ELF-1 (cell line): ENCODE measurements at places on chromosomes 13 and 19.

DNA sequence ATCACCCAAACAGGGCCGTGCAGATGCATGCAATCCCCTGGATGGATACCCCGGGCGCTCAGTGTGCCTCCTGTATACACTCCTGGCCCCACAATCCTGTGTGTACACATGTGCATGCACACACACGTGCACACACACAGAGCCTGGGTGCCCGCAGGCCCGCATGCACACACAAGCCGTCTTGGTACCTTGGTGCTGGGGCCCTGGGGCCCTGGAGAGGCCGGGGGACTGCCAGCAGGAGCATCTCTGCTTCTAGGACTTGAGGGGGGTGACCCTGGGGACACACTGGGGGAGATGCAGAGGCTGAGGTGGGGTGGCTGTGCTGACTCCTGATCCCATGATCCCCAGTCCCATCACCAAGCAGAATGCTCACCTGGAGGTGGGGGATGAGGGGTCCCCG is 15.6 kb upstream of the EPOR start:
- no peak for DNase-seq

DNA sequence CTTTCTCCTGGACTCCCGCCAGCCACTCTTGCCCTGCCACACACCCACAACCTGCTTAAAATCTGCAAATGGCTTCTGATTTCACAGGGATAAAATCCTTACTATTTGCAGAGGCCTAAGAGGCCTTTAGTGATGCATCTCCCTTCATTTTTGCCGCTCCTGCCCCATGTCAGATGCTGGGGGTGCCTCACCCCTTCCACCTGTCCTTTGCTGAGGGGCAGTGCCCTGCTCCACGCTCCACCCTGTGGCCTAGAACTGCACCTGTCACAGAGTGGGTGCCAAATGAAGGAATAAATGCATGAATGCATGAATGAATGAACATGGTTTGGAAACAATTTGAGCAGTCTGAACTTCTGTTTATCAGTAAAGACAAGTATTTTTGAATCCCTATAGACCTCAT is 34.1 kb upstream of the UQCRFS1 start:
- no peak for DNase-seq

DNA sequence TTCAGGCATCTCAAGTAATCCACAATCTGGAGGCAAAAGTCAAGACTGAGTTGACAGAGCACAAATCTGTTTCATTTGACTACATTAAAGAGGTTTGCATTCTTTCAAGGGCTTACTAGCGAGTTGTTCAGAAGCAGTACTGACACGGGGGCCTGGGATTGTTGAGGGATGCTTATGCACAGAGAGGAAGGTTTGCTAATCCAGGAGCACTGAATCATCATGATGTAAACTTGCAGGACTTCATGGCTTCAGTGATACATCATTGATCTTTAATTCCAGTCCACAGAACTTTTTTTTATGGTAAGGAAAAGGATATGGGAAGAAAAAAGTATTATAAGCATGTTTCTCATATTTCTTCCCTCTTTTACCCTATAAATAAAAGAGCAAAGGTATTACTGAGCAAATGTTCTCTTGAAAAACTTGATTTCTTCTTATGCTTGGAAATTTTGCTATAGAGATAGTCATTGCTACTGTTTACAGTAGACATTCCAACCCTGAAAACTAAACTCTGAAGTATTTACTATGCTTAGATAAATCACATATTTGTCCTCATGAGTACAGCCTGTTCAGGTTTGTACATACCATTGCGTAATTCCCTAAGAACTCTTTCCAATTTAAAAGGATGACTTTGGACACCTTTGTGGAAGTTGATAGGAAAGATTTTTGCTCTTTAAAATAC is 65.8 kb upstream of the KPNA3 start:
- DNase-seq: peak; percentile 35

- DNase-seq: peak; percentile 84
Measured at GRCh38 chr19:43501661-43502418, 2.7 kb downstream of the PHLDB3 start.

DNA sequence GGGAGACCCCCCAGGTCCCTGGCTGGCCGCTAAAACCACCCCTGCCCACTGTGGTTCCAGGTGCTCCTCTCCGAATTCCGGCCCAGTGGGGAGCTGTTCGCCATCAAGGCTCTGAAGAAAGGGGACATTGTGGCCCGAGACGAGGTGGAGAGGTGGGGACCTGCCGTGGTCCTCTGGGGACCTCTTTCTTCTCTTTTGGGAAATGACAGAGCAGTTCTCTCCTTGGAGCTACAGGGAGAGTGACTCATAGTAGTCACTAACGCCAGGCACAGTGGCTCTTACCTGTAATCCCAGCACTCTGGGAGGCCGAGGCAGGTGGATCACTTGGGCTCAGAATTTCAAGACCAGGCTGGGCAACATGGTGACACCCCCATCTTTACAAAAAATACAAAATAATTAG is 7.3 kb downstream of the PTGER1 start:
- peak; percentile 25 for DNase-seq

DNA sequence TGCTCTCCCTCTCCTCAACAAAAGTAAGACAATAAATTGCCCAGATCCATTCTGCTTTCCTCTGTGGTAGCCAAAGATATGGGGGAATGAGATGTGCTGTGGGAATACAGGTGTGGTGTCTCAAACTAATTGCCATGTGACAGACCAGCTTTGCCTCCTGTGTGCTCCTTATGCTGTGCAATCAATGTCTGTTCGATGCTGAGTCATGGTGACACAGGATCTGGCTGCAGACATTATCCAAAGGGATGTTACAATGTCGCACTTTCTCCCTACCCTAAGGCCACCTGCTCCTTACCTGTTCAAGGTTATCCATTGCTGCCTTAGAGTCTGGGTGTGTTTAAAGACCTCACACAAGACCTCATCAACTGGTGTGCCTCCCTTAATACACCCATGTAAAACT is 32.5 kb downstream of the FGF14 start:
- DNase-seq: no peak

DNA sequence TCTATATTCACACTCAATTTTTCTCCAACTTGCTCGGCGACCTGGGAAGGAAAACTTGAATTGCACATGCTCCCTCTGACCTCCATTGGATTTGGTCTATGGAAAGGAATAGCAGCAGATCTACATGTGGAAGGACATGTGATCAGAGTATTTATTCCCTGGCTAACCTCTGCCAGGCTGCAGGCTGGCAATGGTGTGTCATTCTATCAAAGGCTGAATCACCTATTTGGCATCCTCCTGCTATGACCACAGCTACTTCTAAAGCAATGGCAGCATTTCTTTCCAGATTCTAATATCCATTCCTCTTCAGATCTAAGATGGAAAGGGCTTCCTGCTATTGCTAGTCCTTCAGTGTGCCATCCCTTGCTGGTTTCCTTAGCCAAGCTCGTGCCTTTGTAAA is 144.3 kb upstream of the FREM2 start:
- DNase-seq: no peak

GRCh38 chr19:20182222-20182785 is 15.3 kb downstream of the ZNF486 start:
- no peak for DNase-seq

- peak; percentile 11 for DNase-seq
Measured at GRCh38 chr13:45768656-45769479, 66.7 kb downstream of the CBY2 start.

GRCh38 chr13:99847318-99847750 is 124.2 kb downstream of the ZIC5 start:
- no peak for DNase-seq

- DNase-seq: no peak
Measured at GRCh38 chr13:40657307-40657706, 9.1 kb downstream of the FOXO1 start.

GRCh38 chr13:32471187-32471922 is 43.4 kb upstream of the N4BP2L1 start:
- no peak for DNase-seq

GRCh38 chr13:95784161-95784899 is 107.4 kb downstream of the DNAJC3 start:
- peak; percentile 30 for DNase-seq

GRCh38 chr19:40139533-40140287 is 49.0 kb upstream of the ZNF780A start:
- DNase-seq: peak; percentile 29

- no peak for DNase-seq
Measured at GRCh38 chr19:21519488-21519887, 14.1 kb downstream of the ZNF429 start.
